Naive thymus-derived CD8-positive, alpha-beta T cell (primary cell): ENCODE measurements at places on chromosomes 7 and 10. TPM values are rescaled to one million over a fixed set of nuclear protein-coding genes. Genes with fewer than 3 reads are reported as not detected.

Gene C10orf53
- total RNA-seq, result not detected

Gene AGMO
- not detected for total RNA-seq

Gene HOXA7
- total RNA-seq, result not detected

Gene KLF14
- total RNA-seq, result not detected

Gene AKR1C8
- 1.1 TPM for total RNA-seq

Gene ABI1
- total RNA-seq, result 65.9 TPM

DNA sequence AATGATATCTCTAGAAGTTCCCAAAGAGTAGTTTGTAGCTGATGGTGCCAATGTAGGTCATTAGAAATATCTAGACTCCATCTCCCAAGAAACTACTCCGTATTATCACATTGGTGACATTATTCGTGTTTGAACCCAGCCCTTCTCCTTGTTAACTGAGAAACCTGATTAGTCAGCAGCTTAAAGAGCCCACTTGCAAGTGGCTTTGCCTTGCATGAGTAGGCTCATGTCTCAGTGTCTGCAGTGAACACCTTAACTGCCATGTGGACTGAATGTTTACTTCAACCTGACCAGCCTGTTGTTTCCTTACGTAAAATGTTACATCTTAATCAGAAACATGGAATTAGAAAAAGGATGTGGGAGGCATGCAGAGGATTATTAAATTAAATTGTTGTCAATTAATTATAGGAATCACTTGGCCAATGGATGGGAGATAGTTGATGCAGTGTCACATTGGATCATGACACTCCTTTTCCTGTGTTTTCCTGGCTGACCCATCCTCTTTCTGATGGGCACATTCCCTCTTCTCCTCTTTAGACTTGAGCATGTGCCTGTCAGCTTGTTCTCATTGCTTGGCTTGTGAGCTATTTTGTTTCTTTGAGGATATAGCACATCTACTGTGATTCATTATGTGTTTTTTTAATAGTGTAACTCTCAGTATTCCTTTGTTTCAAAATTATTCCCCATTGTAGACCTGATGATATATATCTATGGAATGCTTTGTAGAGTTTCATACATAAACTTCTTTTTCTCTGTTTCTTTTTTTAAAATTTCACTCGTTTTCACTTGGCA, 18.0 kb downstream of the STARD3NL start:
- no peak for DNase-seq
- H3K4me1 ChIP-seq, result peaks cover 44% of the 10 kb centered on the region
- H3K27ac ChIP-seq, result peak overlapping the region; percentile 54
- no peaks in the 10 kb centered on the region for H3K36me3 ChIP-seq
- H3K27me3 ChIP-seq, result no peaks in the 10 kb centered on the region

DNA sequence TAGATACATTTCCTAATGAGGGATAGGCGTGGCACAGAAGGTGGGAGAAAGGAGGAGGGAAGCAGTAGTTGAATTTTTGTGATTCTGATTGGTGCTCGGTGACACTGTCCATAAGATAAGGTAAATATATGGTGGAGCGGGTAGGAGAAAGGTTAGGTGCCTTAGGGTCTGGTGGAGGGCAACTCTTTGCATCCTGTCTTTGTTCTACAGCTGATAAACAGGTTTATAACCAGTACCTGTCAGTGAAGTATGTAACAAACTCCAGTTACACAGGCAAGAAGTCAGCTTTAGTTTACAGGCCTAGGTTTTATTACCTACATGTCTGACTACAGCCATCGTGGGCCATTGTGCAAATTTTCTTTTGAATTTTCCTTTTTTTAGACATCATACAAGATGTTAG, 10.9 kb upstream of the FAM180A start:
- no peak overlapping the region for H3K27ac ChIP-seq
- H3K4me1 ChIP-seq, result peaks cover 2% of the 10 kb centered on the region
- no peaks in the 10 kb centered on the region for H3K36me3 ChIP-seq
- no peak overlapping the region for H3K4me3 ChIP-seq

- no peaks in the 10 kb centered on the region for H3K27me3 ChIP-seq
- H3K4me1 ChIP-seq, result no peaks in the 10 kb centered on the region
- no peaks in the 10 kb centered on the region for H3K36me3 ChIP-seq
- H3K27ac ChIP-seq, result no peak overlapping the region
- DNase-seq, result no peak
- H3K4me3 ChIP-seq, result no peak overlapping the region
Observed at GRCh38 chr7:37545619-37546534, 97.2 kb upstream of the ELMO1 start.

- no peak overlapping the region for H3K27ac ChIP-seq
- peaks cover 12% of the 10 kb centered on the region for H3K27me3 ChIP-seq
- no peaks in the 10 kb centered on the region for H3K36me3 ChIP-seq
- no peaks in the 10 kb centered on the region for H3K4me1 ChIP-seq
- no peak overlapping the region for H3K4me3 ChIP-seq
Observed at GRCh38 chr7:116805100-116805544, 57.3 kb upstream of the CAPZA2 start.

DNA sequence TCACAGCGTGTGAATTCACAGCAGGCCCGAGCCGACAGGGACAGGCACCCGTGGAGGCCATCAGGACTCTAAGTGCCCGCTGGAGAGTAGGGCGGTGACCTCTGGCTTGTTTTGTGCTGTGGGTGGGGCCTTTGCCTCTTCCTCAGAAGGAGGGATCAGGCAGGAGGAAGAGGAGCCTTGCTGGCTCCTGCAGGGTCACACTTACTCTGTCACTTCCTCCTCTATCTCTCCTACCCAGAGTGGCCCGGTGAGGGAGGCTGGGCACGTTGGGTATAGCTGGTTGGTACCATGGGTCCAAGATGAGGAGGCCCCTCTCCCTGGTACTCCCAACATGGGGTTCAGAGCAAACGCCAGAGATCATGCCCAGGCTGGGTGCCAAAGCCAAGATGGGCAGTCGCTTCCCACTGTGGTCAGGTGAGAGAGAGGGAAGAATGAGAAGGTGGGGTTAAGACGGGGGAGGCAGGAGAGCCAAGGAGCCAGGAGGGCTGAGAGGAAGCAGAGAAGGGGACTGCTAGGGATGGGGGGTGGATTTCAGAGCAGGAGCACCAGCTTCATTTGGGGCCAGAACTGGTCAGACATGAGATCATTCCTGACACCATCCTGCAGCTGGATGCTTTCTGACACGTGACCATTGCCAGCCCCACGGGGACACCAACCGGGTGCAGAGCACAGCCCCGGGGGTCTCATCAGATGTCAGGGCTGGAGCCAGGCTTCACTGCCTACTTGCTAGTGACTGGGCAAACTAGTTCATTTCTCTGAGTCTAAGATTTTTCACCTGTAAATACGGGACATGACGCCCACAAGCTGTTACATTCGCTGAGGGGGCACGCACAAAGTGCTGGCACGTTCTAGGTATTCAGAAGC, 54.8 kb upstream of the CACUL1 start:
- no peaks in the 10 kb centered on the region for H3K4me1 ChIP-seq
- no peak overlapping the region for H3K4me3 ChIP-seq
- H3K27ac ChIP-seq, result no peak overlapping the region

- H3K27me3 ChIP-seq, result peaks cover 16% of the 10 kb centered on the region
- no peak for DNase-seq
- no peaks in the 10 kb centered on the region for H3K36me3 ChIP-seq
Observed at GRCh38 chr10:124372899-124373298, 45.8 kb downstream of the OAT start.

DNA sequence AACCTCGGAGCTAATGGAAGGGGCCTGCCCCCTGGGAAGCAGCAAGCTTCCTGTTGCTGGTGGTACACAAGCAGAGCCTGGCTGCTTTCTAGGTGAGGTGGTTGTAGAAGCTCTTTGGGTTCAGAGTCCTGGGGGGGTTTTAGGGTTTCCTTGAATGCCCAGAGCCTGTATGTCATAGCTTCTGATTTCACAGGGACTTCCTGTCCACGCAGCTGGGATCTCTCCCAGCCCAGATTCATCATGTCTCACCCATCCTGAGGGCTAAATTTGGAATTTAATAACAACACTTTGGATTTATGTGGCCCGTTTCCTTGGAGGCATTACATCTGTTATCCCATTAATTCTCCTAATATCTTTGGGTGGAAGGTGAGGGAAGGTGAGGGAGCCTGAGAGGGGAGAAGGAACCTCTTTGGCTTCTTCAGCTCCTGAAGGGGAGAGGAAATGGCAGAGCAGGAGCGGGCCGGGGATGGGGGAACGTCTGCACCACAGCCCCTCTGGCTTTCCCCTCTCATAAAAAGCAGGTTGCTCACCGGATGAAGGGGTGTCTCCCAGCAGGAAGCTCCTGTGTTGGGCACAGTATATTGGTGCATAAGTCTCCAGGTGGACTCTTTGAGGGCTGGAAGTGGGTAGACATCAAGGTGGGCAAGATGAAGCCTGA, 19.7 kb downstream of the RPS24 start:
- H3K27me3 ChIP-seq, result no peaks in the 10 kb centered on the region
- no peak overlapping the region for H3K4me3 ChIP-seq
- no peak for DNase-seq
- H3K4me1 ChIP-seq, result no peaks in the 10 kb centered on the region
- H3K36me3 ChIP-seq, result peaks cover 18% of the 10 kb centered on the region
- H3K27ac ChIP-seq, result no peak overlapping the region

DNA sequence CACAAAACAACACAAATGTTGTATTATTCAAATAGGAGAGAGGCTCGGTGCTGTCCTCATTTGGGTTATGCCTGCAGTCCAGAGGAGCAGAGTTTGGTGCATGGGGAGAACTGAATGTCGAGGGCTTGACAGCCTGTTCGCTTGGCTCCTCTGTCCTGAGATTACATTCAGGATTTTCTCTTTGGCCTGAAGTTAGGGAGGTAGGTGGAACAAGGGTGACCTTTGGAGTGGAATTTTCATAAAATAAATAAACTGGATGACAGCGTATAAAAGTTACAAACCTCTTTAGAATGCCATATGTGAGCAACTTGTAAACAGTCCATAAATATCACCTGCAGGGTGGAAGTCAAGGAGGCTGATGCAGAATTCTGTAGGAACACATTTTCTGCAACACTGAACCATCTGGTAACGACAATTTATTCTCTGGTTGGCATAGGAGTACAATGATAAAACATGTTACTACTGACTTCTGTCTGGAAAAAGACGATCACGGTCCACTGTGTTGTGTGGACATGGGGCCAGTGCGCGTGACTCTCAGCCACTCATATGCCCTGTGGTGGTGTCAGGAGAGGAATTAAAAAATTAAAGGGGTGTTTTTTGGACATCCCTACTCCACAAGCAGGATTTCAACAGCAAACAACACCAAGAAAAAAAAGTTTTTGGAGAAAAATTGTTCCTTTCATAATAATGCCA, 33.2 kb downstream of the NRP1 start:
- H3K4me3 ChIP-seq, result no peak overlapping the region
- no peaks in the 10 kb centered on the region for H3K36me3 ChIP-seq
- H3K4me1 ChIP-seq, result peaks cover 1% of the 10 kb centered on the region
- H3K27ac ChIP-seq, result no peak overlapping the region

- DNase-seq, result no peak
- no peaks in the 10 kb centered on the region for H3K4me1 ChIP-seq
- H3K27me3 ChIP-seq, result no peaks in the 10 kb centered on the region
- H3K27ac ChIP-seq, result no peak overlapping the region
Observed at GRCh38 chr10:126496771-126497545, 108.7 kb upstream of the ADAM12 start.

DNA sequence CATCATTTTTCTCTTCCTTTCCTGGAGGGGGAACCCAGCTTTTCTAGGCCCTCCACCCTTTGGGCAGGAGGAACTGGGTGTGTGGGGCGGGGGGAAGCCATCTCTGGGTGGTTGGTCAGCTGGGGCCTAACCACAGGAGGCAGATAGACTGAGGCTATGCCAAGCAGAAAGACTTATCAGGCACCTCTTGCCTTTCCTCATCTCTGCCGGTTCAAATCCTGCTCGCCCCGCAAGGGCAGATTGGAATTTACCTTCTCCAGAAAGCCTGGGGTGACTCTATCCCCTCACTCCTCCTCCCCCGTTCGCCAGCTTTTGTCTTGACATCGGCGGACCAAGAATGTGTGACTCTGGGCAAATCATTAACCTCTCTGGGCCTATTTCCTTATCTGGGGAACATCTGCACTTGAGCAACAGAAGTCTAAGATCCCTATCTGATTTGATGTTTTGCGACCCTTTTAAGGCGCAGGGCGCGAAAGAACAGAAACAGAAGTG, 584 bp upstream of the GARS1 start:
- DNase-seq, result peak; percentile 23
- no peaks in the 10 kb centered on the region for H3K36me3 ChIP-seq
- H3K27ac ChIP-seq, result peak overlapping the region; percentile 98
- peak overlapping the region; percentile 99 for H3K4me3 ChIP-seq
- peaks cover 66% of the 10 kb centered on the region for H3K4me1 ChIP-seq

DNA sequence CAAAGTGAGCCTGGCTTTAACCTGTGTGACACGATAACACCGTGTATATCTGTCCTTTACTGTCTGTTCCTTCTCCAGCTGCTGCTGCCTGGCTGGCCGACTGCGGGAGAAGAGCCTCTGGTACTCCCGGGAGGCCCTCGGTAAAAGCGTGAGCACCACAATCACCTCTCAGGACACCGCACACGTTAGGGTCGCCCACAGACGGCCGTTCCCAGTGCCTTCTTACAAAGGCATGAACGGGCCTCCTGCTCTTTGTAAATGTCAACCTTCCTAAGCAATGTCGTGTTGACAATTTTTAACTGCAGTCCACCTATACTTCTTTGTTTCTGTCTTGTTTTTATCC, 177.6 kb downstream of the DIP2C start:
- H3K4me1 ChIP-seq, result peaks cover 10% of the 10 kb centered on the region
- DNase-seq, result no peak
- no peak overlapping the region for H3K4me3 ChIP-seq
- peaks cover 3% of the 10 kb centered on the region for H3K27me3 ChIP-seq

DNA sequence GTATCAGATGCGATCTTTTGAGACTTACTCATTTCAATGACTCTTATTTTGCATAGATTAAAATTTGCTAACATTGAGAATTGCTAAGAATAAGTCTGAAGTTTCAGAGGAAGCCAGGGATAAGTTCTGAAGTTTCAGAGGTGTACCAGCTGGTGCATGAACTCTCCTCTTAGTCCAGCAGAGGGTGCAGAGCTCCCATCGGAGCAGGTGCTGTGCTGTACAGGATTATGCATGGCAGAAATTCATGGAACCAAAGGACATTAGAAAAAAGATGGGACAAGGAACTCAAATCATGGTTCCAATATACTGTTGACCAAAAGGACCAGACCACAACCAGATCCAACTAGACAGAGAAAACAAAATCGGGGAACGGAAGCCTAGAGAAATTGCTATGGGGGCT, 41.9 kb downstream of the MGAM2 start:
- H3K27ac ChIP-seq, result no peak overlapping the region
- H3K4me3 ChIP-seq, result no peak overlapping the region
- no peaks in the 10 kb centered on the region for H3K36me3 ChIP-seq

DNA sequence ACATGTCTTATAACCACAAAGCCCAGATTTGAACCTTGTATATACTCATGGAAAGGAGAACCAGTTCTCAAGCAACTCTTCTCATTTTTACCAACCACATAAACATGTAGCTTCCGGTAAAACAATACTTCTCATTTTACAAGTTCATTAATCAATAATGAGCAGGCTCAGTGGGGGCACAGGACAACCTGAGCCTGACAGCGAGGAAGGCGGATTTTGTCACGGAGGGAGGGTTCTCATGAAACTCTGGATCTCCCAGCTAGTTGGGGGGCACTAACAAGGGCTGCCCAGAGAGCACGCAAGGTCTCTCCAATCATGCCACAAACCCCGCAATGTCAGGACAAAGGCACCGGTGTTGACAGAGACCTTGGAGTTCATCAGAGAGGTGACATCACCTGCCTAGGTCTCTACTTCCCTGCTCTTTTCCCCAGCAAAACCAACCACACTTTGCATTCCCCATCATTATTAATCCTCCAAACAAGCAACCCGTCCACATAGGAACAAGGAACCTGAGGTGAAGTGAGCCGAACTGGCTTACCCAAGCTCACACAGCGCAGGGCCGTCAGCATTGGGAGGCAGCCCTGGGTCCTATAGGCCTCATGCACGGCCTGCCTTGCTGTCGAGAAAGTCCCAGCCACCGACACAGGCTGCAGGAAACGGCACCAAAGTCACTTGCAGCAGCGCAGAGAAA, 192.1 kb upstream of the KLF14 start:
- no peak for DNase-seq
- H3K4me3 ChIP-seq, result peak overlapping the region; percentile 54
- no peaks in the 10 kb centered on the region for H3K27me3 ChIP-seq
- H3K27ac ChIP-seq, result peak overlapping the region; percentile 84
- peaks cover 39% of the 10 kb centered on the region for H3K36me3 ChIP-seq
- peaks cover 78% of the 10 kb centered on the region for H3K4me1 ChIP-seq
